ENCODE measurements at places on chromosomes 3 and 15. TPM values are rescaled to one million over a fixed set of nuclear protein-coding genes. Genes with fewer than 3 reads are reported as not detected.

Gene GOLGA6L7
- not detected for total RNA-seq

Gene CIDEC
- 9.4 TPM for total RNA-seq

Gene CFAP100
- not detected for total RNA-seq

Gene PPP4R2
- 49.1 TPM for total RNA-seq

Gene CCR3
- not detected for total RNA-seq

Gene ZFAND6
- 164 TPM for total RNA-seq

Gene LRRIQ4
- not detected for total RNA-seq

Gene SERPINI2
- not detected for total RNA-seq

Gene CAPN3
- total RNA-seq: 675 TPM

Gene HACD2
- 15.7 TPM for total RNA-seq

Gene ZPLD1
- not detected for total RNA-seq

Gene CDC25A
- total RNA-seq: 3.7 TPM

Gene TGM4
- not detected for total RNA-seq

Gene UROC1
- total RNA-seq: not detected

Gene GPR149
- not detected for total RNA-seq

Data from skeletal muscle tissue (tissue), 5 donors.